Naive thymus-derived CD8-positive, alpha-beta T cell (primary cell): ENCODE measurements at places on chromosomes 16 and 17. TPM values are rescaled to one million over a fixed set of nuclear protein-coding genes. Genes with fewer than 3 reads are reported as not detected.

- no peak for DNase-seq
- no peaks in the 10 kb centered on the region for H3K36me3 ChIP-seq
- H3K4me3 ChIP-seq: no peak overlapping the region
These were observed 6.3 kb downstream of the CCL11 start for GRCh38 chr17:34291721-34292348.

DNA sequence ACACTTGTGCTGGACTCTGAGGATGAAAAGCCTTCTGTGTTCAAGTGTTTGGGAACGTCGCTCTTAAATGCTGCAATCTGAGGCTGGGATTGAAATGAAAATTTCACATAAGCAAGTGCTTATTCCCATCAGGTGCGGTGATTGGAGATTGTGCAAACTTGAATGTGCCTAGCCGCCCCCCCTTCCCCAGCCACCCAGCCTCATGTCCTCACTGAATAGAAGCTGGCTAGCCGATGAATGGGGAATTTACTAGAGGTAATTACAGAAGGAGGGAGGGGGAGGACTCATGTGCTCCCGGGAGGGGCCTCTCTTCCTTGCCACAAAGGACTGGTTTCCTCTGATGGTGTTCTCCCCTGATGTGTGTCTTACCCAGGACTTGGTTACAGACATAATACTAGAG lies 544.8 kb upstream of the EEF2KMT start:
- DNase-seq: no peak
- no peaks in the 10 kb centered on the region for H3K4me1 ChIP-seq
- H3K36me3 ChIP-seq: no peaks in the 10 kb centered on the region
- H3K27ac ChIP-seq: no peak overlapping the region
- peaks cover 4% of the 10 kb centered on the region for H3K27me3 ChIP-seq
- H3K4me3 ChIP-seq: no peak overlapping the region

OXLD1 gene
- polyA plus RNA-seq: 67.6 TPM

SLX4 gene
- polyA plus RNA-seq: 1.2 TPM

DNA sequence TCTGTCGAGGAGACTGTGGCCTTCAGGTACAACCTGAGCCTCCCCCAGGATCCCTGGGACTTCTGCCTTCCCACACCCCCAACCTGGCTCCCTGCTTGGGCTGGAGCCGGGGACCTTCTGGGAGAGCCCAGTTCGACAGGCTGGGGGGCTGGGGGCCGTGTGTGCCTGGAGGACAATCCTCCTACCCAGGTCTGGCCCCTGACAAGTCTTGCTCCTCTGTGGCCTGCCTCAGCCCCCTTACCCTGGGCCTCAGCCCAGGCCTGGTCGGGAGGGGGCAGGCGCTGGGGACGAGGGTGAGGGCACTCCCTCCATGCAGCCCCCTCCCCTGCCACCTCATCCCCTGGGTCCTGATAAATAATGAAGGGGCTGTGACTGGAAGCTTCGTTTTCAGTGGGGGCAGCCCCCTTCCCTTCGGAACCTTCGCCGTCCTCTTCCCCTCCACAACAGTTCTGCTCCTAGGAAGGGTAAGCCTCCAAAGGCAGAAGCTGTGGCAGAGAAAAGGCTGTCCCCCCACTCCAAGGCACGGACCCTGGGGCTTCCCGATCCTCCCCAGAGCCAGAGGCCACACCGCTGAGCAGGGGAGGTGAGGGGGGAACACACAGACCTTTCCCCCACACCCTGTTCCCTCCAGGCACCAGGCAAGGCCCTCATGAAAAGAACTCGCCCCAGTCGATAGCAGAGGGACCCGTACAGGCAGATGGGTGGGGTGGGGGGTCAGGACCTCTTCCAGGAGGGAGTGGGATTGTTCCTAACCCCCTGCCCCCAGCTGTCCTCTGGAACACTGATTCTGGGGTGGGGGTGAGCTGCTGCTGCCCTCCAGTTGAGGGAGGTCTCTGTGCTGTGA lies 5.0 kb upstream of the BAHCC1 start:
- peaks cover 19% of the 10 kb centered on the region for H3K4me1 ChIP-seq
- H3K4me3 ChIP-seq: no peak overlapping the region
- no peak overlapping the region for H3K27ac ChIP-seq
- DNase-seq: no peak
- H3K36me3 ChIP-seq: no peaks in the 10 kb centered on the region

OTOP2 gene
- polyA plus RNA-seq: not detected

GRCh38 chr16:78877114-78877655 lies 723.4 kb downstream of the MAF start:
- no peak overlapping the region for H3K27ac ChIP-seq
- H3K4me3 ChIP-seq: no peak overlapping the region
- no peaks in the 10 kb centered on the region for H3K27me3 ChIP-seq
- no peaks in the 10 kb centered on the region for H3K4me1 ChIP-seq

GRCh38 chr16:586047-586644 lies 3.7 kb upstream of the RAB40C start:
- H3K36me3 ChIP-seq: no peaks in the 10 kb centered on the region
- no peak overlapping the region for H3K27ac ChIP-seq
- H3K4me3 ChIP-seq: no peak overlapping the region
- H3K4me1 ChIP-seq: peaks cover 22% of the 10 kb centered on the region
- H3K27me3 ChIP-seq: no peaks in the 10 kb centered on the region
- DNase-seq: no peak

WNT9B gene
- polyA plus RNA-seq: not detected
